ENCODE measurements at places on chromosomes 3 and 15.
A peak's percentile ranks its signal among the peaks of the same experiment; 100 is the strongest.

GRCh38 chr3:72463083-72463482 lies 385.2 kb downstream of the SHQ1 start:
- DNase-seq = no peak

GRCh38 chr3:197281849-197282248 lies 16.6 kb downstream of the DLG1 start:
- no peak for DNase-seq

- no peak for DNase-seq
These were observed 16.5 kb upstream of the RGMA start for GRCh38 chr15:93105485-93105884.

DNA sequence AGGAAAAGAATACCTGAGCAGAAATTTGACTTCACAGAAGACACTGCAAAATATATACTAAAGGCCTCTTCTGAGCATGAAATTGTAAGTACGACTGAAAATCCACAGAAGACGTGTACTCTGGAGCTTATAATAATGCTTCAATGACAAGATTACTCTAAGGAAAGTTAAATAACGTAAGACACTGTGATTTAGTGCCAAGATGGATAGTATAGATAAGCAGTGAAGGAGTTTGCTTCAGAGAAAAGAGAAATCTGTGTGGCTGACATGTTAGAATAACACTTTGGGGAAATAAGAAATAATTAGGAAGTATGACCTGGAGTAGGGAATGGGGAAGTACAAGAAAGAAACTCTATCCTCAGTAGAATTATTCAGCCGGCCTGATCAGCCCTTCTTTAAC lies 28.9 kb downstream of the ALDH1A2 start:
- DNase-seq = no peak

GRCh38 chr3:138450181-138450580 lies 15.8 kb downstream of the ESYT3 start:
- DNase-seq = no peak

DNA sequence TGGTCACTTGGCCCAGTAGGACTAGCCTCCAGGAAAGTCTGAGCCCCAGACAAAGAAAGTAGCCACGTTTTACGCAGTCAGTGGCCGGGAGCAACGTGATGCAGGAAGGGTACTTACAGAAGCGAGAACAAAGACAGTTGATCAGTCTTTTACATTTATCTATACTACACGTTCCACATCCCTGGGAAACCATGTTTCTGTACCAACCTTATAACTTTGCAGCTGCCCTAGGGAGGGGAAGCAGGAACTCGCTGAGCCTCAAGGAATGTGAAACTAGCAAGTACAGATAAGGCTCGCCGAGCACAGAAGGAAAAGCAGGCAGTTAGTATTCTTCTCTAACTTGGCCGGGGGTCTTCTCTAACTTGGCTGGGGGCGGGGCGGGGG lies 3.4 kb upstream of the KNL1 start:
- no peak for DNase-seq

DNA sequence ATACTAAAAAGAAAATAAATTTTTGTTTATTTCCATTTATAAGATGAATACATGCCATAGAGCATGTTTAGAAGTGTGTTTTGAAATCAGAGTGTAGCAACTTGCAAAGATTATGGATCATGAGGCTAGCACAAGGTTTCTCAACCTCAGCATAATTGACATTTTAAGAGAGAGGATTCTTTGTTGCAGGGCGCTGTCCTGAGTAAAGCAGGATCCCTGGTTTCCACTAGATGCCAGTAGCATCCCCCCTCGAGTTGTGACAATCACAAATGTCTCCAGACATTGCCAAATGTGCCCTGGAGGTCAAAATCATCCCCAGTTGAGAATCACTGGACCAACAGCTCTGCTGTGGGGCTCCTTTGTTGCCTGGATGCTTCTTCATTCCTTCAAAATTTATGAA lies 128.5 kb upstream of the RBMS3 start:
- no peak for DNase-seq

DNA sequence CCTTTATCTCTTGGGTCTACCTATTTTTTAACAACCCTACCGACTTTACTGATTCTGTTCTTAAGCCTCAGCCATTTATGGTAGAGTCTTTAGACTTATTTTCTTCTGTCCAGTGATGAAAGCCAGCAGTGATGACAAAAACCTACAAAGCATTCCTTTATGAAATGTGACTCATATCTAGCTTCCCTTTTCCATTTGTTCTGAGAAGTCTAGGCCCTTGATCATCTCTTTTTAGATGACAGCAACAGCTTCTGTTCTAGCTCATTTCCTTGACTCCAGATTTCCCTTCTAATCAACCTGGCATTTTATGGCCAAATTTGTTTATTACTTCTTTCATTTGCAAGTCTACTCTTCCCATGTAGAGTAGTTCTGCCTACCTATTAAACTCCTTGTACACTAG lies 36.1 kb downstream of the CFAP44 start:
- peak; percentile 9 for DNase-seq

DNA sequence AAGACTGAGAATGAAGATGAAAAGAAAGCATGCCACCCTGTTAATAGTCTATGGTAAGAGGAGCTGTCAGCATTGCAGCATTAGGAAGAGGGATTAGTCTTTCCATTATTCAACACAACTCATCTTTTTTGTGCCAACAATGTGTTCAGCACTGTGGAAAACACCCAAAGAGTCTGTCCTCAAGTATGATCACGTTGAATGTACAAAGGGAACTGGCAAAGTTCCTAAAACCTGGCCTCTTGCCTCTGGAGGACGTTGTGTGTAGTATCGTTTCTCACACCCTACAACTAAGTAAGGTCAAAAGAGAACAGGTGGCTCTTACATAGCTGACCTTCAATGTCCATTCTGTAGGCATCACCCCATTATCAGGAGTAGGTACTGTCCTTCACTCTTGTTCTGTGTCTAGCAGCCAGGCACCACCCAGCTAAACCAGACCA lies 147.9 kb upstream of the THBS1 start:
- DNase-seq = no peak

GRCh38 chr15:43854801-43855200 lies 28.0 kb downstream of the WDR76 start:
- no peak for DNase-seq

DNA sequence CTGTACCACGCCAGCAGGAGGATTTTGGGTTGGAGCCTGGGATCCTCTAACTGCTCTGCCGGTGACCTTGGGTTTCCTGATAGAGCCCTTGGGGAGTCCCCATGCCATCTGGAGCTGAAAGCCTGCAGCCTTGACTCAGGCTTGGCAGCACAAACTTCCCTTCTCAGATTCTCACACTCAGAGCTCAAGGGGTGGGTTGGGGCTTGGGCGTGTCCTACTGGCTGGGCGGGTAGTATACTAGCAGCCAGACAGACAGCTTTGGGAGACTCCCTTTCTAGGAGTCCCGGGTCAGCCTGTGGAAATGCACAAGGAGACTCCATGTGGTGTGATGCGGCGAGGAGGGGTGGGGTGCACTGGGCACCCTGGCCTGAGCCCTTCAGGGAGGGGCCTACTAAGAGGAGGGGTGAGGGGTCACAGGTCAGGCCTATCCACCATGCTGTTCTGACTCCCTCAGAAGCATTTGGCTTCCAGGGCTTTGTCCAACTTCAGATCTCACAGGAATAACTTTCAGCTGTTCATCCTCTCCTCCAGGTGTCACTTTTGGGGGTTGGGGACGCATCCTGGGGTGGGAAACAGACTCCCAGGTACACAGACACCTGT lies 21.6 kb upstream of the PLXNA1 start:
- peak; percentile 90 for DNase-seq

DNA sequence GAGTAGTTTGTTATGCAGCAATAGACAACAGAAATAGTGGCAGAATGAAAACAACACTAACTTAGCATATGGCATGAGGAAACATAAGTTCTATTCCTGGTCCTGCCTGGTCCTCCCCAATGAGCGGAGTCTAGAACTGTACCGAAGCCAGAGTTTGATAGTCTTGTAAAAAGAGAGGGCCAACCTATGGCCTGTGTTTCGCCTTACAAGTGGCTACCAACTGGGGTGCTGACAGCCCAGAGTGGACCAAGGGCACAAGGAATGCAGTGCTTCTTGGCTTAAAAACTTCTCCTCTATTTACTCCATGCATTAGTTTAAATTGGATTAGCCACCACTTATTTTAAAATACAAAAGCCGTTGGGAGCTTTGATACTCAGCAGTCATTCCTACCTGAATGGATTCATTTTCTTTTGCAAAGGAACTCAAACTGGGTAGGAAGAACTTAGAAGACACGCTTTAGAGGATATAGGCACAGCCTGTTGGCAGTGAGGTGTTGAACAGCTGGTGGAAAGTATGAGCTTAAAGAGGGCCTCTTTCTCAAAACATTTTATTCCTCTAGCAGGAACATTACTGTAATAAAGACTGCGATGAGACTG lies 302.9 kb downstream of the PLCL2 start:
- no peak for DNase-seq

- DNase-seq = no peak
These were observed 18.2 kb downstream of the SENP8 start for GRCh38 chr15:72136170-72137051.

DNA sequence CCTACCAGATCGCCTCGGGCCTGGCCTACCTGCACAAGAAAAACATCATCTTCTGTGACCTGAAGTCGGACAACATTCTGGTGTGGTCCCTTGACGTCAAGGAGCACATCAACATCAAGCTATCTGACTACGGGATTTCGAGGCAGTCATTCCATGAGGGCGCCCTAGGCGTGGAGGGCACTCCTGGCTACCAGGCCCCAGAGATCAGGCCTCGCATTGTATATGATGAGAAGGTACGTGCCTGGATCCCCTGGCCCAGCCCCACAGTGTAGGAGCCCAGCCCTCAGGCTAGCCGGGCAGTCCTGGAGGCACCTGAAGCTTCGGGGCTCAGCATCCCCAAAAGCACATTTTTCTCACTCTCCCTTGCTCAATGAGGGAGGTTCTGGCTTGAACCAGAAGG lies 135.8 kb downstream of the LRRK1 start:
- DNase-seq = no peak

- DNase-seq = peak; percentile 89
These were observed 254.6 kb downstream of the UACA start for GRCh38 chr15:70508561-70509281.

DNA sequence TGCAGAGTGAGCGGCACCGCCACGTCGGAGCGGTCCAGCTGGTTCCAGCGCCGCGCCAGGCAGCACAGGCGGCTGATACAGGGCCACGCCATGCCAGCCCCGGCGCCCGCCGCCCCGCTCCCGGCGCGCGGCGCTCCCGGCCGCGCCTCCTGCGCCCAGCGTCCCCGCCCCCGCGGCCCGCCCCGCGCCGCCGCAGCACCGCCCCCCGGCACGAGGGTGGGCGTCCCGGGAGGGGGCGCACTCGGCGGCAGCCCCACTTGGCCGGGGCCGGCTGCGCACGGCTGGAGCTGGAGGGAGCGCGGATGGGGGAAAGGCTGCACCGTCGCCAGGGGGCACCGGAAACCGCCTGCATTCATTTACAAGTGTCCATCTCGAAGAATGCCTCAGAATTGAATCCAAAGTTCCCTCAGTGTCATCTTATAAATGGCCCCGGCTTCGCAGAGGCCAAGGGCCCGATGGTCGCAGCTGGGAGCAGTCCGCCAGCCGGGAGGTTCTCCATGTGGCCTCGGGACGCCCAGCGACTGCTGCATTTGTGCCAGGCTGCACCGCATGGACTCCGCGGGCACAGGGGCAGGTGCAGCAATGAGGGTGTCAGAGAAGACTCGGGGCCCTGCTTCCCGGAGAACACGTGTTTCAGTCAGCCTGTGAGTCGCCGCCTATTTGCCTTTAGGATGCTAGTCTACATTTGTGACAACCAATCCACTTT lies at the start of gene MAP6D1:
Gene MAP6D1, minus strand, starts transcription at position 122 of the 706 bp plus-strand sequence. Its CDS starts 30 bp downstream, at position 92.
- DNase-seq = peak; percentile 91

GRCh38 chr3:72336821-72337479 lies 511.3 kb downstream of the SHQ1 start:
- DNase-seq = peak; percentile 64

GRCh38 chr15:31305796-31306425 lies 20.7 kb upstream of the KLF13 start:
- DNase-seq = no peak

DNA sequence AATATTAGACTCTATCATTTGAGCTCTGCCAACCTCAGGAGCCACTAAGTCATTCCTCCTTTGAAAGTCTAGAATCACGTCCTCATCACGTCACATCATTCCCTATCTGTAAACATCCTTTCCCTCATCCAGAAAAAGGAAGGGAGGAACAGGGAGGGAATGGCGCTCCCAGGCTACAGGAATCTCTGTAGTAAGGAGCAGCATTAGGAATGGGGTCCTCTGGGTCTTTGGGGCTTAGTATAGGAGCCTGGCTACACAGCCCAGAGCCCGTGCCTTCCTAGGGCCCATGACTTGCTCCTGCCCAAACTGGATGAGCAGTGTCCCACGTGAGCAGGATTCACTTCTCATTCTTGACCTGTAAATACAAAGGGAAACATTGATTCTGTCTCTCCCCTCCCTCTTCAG lies 1.6 kb downstream of the TAGLN3 start:
- no peak for DNase-seq

DNA sequence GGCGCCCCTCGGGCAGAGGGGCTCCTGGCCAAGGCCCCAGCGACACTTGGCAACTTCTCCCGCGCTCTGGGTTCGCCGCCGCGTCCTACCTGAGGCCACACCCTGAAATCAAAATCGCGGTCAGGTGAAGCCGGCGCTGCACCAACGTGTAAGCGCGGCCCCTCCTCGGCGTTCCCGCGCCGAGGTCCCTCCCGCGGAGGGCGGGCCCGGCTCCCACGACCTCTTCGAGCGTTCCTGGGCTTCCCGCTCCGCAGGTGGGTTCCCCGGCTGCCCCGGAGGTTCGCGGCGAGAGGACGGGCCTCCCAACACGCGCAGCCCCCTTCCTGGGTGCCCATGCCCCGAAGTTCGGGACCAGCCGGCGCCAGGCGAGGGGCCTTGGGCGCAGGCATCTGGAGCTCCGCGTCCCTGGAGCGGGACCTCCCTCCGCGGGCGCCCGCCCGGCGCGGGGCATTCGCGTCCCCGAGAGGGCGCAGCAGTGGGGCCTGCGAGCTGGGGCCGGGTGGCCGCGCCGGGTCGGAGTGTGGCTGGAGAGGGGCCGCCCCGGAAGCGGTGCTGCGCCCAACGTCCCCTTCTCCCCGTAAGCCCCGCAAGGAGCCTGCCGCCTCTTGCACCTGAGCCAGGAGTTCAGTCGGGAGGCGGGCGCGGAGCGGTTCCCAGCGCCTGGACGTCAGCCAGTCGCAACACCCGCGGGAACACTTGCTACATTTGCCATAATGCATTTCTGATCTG lies 13.7 kb downstream of the PAK6 start:
- DNase-seq = peak; percentile 46

DNA sequence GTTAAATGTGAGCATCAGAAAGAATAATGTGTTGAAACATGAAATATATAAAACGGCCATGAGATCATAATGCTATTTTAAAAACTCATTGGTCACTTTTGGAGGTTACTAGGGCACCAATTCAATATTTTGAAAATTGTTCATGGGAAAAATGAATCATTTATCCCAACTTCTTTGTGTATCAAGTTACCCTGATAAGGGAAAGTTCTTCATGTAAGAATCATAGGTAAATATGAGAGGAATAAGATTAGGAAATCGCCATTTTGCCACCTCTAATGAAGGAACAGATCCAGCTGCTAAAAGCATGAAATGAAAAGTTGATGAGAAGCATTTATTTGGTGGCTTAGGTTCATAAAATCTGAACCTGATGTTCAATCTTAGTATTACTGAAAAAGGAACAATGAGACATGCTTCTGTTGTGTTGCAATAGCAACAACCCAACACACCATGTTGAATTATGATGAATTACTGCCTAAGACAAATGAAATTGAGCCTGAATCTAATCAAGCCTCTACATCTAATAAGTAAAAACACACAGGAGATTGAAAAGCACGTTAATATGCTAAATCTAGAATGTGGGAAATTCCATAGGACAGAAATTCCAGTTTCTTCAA lies 32.5 kb downstream of the ABHD5 start:
- DNase-seq = no peak
